ENCODE measurements at places on chromosomes 3 and 15.

DNA sequence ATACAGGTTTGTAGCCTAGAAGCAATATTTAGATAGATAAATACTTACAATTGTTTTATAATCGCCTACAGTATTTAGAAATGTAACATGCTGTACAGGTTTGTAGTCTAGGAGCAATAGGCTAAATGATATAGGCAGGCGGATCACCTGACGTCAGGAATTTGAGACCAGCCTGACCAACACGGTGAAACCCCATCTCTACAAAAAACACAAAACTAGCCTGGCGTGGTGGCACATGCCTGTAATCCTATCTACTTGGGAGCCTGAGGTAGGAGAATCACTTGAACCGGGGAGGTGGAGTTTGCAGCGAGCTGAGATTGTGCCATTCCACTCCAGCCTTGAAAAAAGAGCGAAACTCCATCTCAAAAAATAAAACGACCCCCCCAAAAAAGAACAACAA, 375.2 kb upstream of the EPHA3 start:
- DNase-seq, result no peak

DNA sequence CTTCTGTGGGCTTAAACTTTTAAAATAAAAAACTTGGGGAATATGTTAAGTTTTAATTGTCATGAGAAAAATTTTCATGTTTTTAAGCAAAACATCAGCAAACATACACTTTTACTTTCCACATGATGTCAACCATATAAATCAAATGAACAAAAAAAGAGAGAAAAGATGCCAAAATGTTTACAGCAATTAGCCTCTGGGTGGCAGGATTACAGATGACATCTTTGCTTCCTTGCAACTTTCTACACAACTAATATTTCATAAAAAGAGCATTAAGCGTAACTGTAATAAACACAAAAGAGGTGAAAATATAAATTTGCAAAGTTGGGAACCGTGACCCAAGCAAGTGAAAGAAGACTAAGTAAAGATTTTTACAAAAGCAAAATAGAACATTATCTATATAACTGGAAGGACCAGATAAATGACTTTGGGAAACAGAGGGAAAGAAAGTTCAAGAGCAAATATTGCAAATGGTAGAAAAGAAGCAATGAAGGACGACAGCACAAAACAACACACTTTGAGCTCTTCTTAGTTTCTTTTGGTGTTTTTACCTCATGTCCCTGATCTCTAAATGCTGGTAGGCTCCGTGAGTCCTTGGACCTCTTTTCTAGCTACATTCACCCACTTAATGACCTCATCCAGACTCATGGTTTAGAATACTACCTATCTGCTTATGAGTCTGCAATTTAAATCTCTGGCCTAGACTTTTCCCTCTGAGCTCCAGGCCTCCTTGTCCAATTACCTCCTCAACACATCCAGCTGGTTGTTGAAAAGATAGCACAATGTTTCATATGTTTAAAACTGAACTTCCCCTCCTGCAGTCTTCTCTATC, 9.4 kb downstream of the TP53BP1 start:
- peak; percentile 38 for DNase-seq

- no peak for DNase-seq
Measured at GRCh38 chr3:5309171-5309570, 121.7 kb downstream of the EDEM1 start.

DNA sequence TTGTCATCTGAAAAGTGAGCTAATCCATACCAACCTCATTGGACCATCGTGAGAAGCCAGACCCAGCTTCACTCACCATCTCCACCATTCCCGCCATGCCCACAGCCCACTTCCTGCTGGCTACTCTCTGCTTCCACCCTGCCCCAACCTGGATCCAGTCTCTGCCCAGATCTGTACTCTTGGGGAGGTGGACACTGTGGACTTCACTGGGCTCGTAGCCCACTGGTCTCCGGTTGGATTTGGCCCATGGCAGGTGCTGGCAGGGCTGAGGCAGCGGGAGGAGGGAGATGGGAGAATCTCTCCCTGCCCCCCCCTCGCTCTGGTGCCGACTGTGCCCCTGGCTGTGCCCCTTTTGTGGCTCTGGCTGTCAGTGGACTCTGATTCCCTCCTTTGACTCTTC, 193.8 kb downstream of the ABHD5 start:
- DNase-seq, result no peak

GRCh38 chr3:31629054-31629453, 96.3 kb downstream of the STT3B start:
- DNase-seq, result no peak

- DNase-seq, result no peak
Measured at GRCh38 chr3:59644479-59645402, 594.9 kb upstream of the CFAP20DC start.

DNA sequence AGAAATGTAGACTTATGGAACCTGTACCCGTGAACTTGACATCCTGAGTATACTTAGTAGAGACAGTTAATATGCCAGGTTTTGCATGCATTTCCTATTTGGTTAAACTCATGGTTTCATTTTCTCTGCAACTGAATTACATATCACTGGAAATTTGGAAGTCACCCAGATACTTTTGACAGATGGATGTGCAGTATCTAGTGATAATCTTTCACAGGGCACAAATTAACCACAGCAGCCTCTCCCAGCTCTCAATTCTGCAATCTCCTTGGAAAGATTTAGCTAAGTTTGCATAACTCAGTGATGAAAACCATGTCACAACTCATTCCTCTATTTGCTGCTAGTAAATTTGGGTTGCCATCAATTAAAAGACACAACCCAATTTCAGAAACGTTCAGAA, 162.3 kb upstream of the TPM1 start:
- DNase-seq, result no peak

DNA sequence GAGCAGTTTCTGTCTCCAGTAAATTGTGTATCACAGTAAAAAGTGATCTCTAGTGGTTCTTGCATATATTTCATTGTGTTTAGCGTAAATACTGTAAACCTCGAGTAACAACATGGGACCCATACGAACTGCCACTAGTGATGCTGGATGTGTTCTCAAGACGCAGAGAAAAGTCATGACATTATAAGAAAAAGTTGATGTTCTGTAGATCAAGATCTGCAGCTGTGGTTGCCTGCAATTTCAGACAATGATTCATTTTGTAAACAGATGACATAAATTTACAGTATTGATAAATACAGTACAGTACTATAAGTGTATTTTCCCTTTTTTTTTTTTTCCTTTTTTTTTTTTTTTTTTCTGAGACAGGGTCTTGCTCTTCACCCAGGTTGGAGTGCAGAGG, 100.1 kb downstream of the DPH6 start:
- DNase-seq, result no peak

- DNase-seq, result no peak
Measured at GRCh38 chr15:92051716-92052115, 198.2 kb downstream of the SLCO3A1 start.

DNA sequence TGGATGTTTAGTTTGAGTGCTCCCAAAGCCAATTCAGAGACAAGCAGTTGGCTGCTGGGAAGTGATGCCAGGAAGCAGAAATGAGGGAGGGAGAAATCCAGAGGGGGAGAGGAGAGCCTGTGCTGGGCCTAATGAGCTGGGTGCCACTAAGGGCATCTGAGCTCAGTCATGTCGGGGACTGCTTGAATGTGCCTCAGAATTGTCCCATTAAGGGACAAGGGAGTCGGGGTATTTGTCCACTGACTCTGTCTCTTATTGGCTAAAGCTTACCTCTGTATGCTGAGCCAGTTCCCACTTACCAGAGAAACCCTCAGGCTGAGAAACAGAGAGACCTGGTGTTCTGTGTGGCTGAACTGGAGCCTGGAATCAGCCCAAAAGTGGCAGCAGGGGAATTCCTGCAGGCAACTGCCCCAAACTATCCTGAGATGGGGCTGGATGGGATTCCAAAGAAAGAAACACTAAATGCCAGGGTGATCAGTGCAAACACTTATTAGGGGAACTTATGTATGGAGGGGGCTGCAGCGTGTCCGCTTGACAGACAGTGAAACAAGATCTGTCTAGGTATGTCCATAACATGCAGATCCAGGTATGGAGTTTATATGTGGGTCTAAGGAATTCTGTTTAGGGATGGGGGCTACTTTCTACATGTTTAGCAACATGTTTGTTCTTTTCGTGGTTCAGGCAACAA, 48.6 kb downstream of the NR1D2 start:
- no peak for DNase-seq

GRCh38 chr15:77342807-77343206, 77.1 kb downstream of the PEAK1 start:
- DNase-seq, result no peak

- peak; percentile 89 for DNase-seq
Measured at GRCh38 chr3:141876381-141876890, at the start of gene ATP1B3. Gene ATP1B3 (plus strand): TSS chr3:141876643. CDS start chr3:141876802, 159 bp downstream.

- no peak for DNase-seq
Measured at GRCh38 chr15:79944622-79945021, 26.4 kb downstream of the BCL2A1 start.

DNA sequence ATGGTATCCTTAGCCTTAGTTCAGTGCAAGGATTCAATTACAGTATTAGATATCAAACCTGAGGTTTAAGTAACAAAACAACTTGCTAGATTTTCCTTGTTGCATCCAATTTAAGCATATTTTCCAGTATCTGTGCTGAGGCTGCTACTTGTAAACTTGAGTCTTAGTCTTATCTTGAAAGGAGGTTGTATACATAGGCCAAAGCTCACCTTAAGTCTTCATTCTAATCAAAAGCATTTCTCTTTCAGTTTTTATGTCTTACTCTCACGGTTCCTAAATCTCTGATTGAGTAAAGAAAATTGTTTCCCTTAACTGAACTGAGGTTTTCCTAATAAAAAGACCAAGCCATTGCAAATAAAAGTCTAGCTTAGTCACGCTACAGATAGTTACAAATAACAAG, 52.6 kb downstream of the U2SURP start:
- DNase-seq, result no peak

DNA sequence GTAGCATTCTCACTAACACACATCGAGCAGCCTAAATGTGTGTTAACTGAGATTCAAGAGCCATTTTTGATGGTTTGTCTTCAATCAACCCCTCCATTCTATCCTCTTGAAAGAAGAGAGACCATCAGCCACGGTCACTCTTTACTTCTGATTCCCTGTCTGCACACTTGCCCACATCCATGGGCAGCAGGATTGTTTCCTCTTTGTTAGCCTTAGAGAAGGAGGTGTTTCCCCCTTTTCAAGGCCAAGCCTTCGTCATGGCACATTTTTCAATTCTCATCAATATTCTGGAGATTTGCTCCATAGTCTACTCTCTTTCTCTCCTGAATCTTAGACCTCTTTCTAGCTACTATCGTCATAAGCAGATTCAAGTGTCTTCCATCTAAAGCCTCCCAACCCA, 522.4 kb upstream of the NAALADL2 start:
- DNase-seq, result no peak

DNA sequence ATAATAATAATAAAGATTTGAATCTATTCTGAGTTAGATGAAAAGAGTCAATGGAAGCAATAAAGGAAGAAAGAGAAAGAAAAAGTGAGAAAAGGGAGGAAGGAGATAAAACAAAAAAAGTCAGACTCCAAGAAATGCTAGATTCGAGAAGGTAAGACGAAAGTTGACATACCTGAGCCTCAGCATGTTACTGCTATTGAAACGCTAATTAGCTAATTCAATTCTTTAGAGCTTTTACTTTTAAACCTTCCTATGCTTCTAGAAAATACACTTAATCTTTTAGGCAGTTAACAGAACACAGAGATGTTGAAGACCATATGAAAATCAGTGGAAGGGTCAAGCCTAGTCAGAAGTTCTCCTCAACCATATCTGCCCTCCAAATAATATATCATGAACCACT, 337.2 kb upstream of the ROBO2 start:
- DNase-seq, result no peak

- no peak for DNase-seq
Measured at GRCh38 chr3:180040966-180041365, 4.2 kb upstream of the PEX5L start.

- DNase-seq, result no peak
Measured at GRCh38 chr3:22371607-22372291, 620.7 kb upstream of the ZNF385D start.

DNA sequence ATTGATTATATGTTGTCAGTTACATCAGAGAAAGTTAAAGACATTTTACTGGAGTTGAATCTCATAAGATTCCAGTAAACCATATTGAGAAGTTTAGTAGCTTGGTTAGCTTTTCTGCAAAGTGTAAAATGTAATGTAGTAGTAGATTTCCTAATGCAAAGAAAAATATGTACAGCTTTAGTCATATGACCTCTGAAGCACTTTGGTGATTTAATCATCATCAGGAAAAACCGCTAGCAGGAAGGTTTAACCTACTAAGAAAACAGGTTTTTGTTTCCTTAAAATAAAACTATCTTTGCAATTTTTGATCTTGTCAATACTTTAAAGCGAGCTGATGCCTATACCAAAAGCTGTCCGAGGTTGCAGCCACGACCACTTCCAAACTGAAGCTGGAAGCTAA, 364.6 kb upstream of the ZNF385D start:
- DNase-seq, result no peak

- no peak for DNase-seq
Measured at GRCh38 chr3:53677413-53677812, 168.8 kb downstream of the CHDH start.

- DNase-seq, result peak; percentile 56
Measured at GRCh38 chr15:44666210-44667038, 3.0 kb upstream of the SPG11 start.

- DNase-seq, result no peak
Measured at GRCh38 chr15:62607643-62608042, 434.9 kb upstream of the TPM1 start.

GRCh38 chr3:8764528-8764927, 4.9 kb downstream of the OXTR start:
- DNase-seq, result no peak

GRCh38 chr3:67648701-67649100, 5.7 kb downstream of the SUCLG2 start:
- DNase-seq, result no peak

DNA sequence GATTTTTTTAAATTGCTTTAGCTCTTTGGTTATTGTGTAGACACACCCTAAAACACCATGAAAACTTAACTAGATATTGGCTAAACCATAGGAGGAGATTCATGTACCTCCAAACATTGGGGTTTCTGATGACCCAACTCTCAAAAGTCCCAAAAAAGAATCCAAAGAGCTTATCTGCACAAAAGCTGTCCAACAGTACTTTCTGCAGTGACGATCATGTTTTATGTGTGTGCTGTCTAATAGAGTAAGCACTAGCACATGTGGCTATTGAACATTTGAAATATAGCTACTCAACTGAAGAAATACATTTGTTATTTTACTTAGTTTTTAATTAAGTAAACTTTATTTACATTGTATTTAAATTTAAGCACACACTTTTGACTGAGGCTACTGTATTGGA, 818.2 kb upstream of the LMCD1 start:
- DNase-seq, result no peak

- peak; percentile 84 for DNase-seq
Measured at GRCh38 chr3:46947981-46948791, 28.4 kb downstream of the CCDC12 start.

All from CD4-positive, alpha-beta T cell treated with Interleukin-12 subunit alpha and Interleukin-12 subunit beta, for 1 hour (primary cell).